SIG-M5 (cell line): ENCODE measurements at places on chromosomes 7 and 10.

GRCh38 chr7:70177166-70177565 is 578.9 kb downstream of the AUTS2 start:
- no peak for DNase-seq

GRCh38 chr7:66503551-66504031 is 125.1 kb upstream of the KCTD7 start:
- no peak for DNase-seq

DNA sequence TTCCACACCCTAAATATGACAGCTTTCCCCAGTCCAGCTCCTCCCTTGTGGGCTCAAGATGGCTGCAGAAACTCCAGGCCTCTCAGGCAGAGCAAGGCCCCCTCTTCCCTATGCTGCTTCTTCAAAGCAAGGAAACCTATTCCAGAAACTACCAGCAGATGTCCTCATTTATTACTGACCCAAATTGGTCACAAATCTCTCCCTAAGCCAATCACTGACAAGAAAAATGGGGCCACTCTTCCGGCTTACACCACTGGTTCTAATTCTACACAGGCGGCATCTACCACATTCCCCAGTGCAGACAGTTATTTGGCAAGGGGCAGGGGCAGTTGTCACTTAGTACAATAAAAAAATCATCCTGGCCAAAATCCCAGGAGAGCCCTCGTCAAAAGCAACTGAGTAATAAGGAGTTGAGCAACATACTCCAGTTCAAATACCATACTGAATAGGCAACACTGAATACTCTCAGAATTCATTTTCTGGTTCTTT is 150.4 kb downstream of the SFMBT2 start:
- DNase-seq = no peak

GRCh38 chr10:86733260-86733671 is 23.2 kb upstream of the BMPR1A start:
- DNase-seq = no peak
